ENCODE measurements at places on chromosomes 13 and 19.

DNA sequence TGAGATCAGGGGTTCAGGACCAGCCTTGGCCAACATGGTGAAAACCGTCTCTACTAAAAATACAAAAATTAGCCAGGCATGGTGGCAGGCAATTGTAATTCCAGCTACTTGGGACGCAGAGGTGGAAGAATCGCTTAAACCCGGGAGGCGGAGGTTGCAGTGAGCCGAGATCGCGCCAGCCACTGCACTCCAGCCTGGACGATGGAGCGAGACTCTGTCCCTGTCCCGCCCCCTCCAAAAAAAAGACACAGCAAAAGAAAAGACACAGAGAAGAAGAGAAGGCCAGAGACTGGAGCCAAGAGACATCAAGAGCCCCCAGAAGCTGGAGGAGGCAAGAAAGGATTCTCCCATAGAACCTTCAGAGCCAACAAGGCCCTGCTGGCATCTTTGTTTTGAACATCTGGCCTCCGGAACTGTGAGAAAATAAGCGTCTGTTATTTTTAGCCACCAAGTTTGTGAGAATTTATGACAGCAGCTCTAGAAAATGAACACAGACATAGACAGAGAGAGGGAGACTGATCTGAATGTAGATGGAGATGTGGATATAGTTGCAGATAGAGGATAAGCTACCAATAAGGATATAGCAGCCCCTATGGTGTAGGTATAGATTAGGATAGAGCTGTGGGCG lies 25.7 kb upstream of the PNMA8B start:
- DNase-seq = no peak

DNA sequence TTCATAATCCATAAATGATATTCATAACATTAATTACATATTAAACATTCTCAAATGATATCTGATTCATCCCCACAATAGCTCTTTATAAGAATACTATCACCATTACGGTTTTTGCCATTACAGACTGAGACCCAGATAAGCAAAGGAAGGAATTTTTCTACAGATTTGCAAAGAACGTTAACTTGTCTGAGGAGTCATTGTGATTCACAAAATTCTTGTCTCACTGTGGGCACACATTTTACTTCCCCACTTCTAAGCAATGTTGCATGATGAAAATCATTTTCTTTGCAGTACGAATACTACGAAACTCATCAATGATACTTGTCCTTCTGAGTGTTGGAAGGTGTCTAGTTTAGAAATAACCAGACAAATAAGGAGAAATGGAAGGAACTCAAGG lies 70.1 kb downstream of the NALCN start:
- no peak for DNase-seq

- DNase-seq = no peak
These were observed 32.5 kb upstream of the NDFIP2 start for GRCh38 chr13:79448413-79448812.

GRCh38 chr13:34926508-34926907 lies 15.6 kb upstream of the NBEA start:
- peak; percentile 27 for DNase-seq

DNA sequence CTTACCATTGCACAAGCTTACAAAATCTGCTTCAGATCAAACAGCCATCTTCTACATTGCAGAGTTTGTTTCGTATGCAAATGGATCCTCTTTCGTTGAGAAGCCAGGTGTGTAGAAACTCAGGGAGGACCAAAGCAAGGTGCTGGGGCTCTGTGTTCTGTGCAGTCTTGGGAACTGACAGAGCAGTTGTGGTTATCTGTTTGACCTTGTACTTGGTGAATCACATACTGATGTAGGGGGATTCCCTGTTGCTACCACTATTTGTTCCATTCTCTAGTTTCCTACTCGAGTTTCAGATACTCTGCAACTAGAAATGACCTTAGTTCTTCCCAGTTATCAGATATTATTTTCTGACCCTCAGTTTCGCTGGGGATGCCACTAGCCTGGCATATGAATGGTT lies 95.2 kb upstream of the CLDN10 start:
- no peak for DNase-seq

GRCh38 chr13:24081387-24081786 lies 79.1 kb upstream of the SPATA13 start:
- DNase-seq = no peak

GRCh38 chr13:21326155-21327031 lies 132.7 kb downstream of the ZDHHC20 start:
- DNase-seq = peak; percentile 24

GRCh38 chr19:46745521-46746280 lies at the start of gene FKRP:
FKRP (plus strand) TSS chr19:46746057; CDS start chr19:46755451, 9,394 bp downstream.
- no peak for DNase-seq

GRCh38 chr19:11737964-11738745 lies 591 bp downstream of the ZNF823 start:
- no peak for DNase-seq

GRCh38 chr13:93674337-93674755 lies 447.7 kb downstream of the GPC6 start:
- peak; percentile 17 for DNase-seq

- no peak for DNase-seq
These were observed 567.7 kb downstream of the GPC6 start for GRCh38 chr13:93794197-93794885.

DNA sequence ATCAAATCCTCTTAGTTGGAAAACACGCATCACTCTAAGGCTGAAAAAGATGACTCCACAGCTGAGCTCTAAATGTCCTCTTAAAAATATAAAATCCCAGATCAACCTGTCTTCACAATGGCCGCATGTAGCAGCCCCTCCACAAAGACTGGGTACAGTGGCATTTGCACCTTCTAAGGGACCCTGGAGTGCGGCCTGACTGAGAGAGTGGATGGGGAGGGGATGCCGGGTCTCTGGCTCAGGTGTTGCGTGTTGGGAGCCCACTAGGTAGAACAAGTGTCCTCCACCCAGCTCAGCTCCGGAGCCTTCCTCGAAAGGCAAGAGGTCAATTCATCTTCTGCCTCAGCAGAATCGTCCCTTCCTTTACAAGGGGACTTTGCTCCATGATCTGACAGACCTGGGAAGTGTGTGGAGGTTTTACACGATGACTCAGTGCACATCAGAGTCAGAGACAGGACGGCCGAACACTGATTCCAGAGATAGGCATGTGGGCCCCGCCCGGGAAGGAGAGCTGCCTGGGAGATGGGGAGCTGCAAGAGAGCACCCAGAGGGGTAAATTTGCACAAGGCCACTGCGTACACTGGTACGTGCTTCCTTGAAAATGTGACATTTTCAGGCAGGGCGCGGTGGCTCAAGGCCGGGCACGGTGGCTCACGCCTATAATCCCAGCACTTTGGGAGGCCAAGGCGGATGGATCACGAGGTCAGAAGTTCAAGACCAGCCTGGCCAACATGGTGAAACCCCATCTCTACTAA lies 23.5 kb upstream of the SLC15A1 start:
- DNase-seq = peak; percentile 32

GRCh38 chr13:57552437-57552836 lies 79.1 kb upstream of the PCDH17 start:
- DNase-seq = no peak

- DNase-seq = no peak
These were observed 88.1 kb downstream of the ZDHHC20 start for GRCh38 chr13:21371011-21371410.

- DNase-seq = no peak
These were observed 524 bp downstream of the NAA16 start for GRCh38 chr13:41311406-41312175.

- DNase-seq = no peak
These were observed 11.5 kb downstream of the GPR183 start for GRCh38 chr13:99295488-99296252.

DNA sequence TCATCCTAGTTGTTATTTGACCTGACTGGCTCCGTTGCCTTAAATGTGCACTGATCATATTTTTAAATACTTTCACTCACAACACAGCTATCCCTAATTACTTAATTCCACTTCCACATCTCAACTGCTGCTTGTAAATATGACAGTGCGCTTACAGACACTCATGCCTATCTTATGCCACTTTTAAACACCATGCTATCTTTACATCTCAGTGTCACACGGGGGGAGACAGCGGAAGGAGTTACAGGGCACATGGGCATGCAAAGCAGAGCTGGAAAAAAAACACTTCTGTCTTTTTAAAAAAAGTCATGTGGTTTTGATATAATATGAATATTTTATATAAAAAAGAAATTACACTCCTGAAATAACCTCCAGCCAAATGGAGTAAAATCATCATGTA lies 44.1 kb downstream of the SMAD9 start:
- no peak for DNase-seq

- no peak for DNase-seq
These were observed 29.9 kb downstream of the RGCC start for GRCh38 chr13:41487222-41487621.

DNA sequence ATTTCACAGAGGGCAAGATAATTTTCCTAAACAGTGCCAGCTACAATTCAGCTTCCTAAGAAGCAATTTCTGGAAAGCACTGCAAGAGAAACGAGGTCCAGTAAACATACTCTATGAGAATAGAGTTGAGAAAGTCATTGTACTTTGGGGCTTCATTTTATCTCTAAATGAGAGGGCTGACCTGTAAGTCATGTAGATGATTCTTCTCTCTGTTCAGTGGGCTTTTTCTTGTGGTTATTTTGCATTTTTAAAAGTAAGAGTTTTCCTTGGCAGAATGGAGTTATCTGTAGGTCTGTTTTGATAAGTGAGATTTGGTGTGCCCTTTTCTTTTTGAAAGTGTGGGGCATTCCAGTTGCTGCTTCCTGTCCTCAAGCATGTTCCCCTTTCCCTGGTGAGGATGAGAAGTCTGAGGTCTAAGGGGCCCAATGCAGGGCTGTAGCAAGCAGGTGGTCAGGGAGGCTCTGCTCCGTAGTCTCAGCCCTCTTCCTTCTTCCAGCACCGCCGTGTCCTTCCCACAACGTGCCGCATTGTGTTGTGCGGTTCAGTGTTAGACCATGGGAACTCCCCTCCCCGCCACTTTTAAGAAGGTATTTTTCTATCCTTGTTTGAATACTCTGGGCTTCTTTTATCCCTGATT lies 86.3 kb downstream of the ARHGEF7 start:
- no peak for DNase-seq
